ENCODE measurements at places on chromosomes 12 and 14. TPM values are rescaled to one million over a fixed set of nuclear protein-coding genes. Genes with fewer than 3 reads are reported as not detected.

The STON2 gene
- 54.0 TPM for total RNA-seq

DNA sequence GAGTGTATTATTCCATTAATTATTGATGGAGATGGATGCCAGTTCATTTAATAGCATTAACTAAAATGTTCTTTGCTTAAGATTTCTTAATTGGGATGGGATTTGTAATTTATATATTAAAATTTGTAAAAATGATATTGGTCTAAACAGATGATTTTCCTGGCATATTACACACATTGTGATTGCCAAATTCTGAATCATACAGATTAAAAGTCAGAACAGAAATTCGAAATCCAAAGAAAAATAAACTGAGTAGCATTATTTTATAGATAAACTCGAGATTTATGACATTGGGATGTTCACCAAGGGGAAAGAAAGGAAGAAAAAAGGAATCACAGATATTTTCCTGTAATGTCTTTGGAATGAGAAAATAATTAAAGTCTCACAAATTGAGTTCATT is 481.1 kb downstream of the CCER1 start:
- ATAC-seq: no peak

GRCh38 chr14:93306812-93307211 is 26.0 kb downstream of the BTBD7 start:
- ATAC-seq: no peak

DNA sequence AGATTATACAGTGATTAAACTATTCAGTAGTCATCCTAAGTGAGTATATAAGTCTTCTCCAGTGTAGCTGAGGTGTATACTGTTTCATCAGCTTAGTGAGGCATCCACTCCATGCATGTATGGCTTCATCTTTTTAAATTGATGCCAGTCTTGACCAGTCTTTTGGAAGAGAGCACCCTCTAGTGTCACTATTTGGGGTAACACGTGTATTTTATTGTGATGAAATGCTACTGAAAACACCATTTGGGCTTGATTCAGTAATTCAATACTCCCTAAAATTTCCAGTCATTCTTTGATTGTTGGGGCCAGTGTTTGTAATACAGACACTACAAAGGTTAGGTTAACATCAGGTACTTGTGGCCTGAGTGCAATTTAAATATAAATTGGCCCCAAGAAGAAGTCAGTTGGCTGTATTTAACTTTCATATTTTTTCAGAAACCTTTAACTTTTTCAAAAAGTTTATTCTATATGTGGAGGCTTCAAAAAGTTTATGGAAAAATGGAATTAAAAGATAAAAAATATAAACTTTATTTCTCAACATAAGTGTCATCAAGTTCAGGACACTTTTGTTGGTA is 35.3 kb downstream of the MIPOL1 start:
- ATAC-seq: peak; percentile 83

The TMTC1 gene
- 5.3 TPM for total RNA-seq

The KLRB1 gene
- 0.56 TPM for total RNA-seq

DNA sequence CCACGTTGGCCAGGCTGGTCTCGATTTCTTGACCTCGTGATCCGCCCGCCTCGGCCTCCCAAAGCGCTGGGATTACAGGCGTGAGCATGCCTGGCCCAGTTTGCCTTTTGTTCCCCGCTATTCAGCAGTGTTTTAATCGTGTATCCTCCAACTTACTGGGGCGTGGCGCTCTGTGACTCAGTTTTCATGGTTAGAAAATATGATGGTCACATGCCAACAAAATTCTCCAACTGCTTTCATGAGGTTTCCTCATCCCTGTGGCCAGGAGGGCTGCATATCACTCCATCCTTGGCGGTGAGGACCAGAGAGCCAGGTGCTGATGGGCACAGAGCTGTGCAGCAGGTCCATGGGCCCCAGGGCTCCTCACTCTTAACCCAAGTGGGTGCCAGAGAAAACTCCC is 33.0 kb upstream of the PRMT8 start:
- ATAC-seq: peak; percentile 76

- peak; percentile 81 for ATAC-seq
Measured at GRCh38 chr12:38919191-38919590, 13.8 kb upstream of the CPNE8 start.

The OTX2 gene
- total RNA-seq: not detected

DNA sequence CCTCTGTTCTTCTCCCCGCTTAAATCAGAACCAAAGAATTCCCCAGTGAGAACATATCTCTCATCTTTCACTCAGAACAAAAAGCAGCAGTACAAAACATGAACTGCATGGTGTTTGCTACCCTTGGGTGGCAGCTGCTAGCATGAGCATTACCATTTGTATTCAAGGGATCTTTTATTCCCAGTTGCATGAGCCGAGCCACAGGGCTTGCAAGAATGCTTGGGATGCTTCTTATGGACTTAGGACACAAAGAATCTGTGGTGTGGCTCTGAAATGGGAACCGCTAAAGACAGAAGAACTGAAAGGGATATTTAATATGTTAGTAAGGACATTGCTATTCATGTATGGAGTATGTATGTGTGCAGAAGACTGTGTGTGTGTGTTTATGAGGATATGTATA is 190.6 kb downstream of the TMX1 start:
- no peak for ATAC-seq

GRCh38 chr12:108342985-108343384 is 3.9 kb upstream of the CMKLR1 start:
- ATAC-seq: peak; percentile 35

The OTOGL gene
- 0.04 TPM for total RNA-seq

DNA sequence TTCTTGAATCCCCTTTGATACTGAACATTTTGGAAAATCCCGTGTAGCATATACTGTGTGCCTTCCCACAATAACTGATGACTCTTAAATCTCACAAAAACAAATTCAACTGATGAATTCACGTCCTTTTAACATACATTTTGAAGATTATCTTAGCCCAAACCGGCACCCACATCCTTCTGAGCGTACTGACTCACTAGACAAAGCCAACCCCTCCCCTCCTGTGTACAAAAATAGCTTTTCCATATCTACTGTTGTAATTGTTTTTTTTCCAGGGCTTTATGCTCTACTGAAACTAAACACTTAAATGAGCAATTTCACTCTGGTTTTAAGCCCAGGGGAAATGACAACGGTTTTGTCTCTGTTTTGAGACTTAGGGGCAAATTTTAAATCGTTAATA is 109.4 kb upstream of the ATF7IP start:
- no peak for ATAC-seq

GRCh38 chr12:51270951-51271518 is 820 bp upstream of the SMAGP start:
- peak; percentile 84 for ATAC-seq

DNA sequence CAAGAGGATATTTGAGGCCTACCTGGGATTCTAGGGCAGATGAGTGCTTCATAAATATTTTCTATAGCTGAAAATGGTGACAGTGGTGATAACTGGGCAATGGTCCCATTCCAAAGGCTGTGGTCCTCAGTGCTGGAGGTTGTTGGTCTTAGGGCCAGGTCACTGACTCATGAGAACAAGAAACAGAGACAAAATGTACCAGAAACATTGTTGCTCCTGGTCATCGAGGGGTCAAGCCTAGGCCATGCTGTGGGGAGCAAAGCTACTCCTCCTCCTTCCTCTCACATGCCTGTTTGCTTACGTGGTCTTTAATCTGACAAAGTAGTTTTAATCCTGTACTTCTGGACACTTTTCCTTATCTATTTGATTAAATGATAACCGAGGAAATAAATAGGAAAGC is 33.8 kb downstream of the ERG28 start:
- ATAC-seq: no peak

The KRT6C gene
- total RNA-seq: 2,886 TPM

DNA sequence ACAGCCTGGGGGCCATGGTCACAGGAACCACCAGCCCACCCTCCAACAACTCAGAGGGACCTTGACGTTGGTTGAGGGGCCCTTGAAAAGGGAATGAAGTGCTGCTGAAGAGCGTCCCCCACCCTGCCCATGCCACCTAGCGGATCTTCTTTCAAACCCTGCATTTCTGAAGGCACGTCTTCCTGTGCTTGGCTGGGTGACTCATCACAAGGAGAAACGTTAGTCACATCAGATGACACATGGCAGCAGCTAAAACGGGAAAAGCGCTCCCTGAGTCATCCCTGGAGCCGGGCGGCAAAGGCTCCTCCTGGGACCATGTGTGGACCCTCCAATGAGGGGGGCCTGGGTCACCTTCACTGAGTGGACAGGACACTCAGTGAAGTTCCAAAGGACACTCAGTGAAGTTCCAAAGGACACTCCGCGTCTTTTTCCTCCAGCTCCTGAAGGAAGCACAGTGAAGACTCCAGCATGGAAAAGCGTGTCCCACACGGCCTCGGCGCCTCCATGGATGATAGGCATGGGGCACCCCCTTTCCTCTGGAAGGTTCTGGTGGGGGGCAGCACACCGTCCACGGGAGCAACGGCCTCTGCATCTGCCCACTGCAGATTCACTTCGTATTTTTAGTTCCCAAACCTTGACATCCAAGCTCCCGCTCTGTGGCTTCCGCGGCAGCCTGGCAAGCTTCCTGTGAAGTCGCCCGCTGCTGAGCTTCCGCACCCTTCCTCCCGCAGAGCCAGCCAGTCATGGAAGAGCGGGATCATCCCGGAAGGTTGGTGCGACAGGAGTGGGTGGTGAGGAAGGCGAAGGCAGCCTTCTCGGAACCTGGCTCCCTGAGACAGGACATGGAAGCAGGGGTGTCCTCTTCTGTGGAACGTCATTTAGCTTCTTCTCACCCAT is 383.4 kb downstream of the VRK1 start:
- ATAC-seq: peak; percentile 78

DNA sequence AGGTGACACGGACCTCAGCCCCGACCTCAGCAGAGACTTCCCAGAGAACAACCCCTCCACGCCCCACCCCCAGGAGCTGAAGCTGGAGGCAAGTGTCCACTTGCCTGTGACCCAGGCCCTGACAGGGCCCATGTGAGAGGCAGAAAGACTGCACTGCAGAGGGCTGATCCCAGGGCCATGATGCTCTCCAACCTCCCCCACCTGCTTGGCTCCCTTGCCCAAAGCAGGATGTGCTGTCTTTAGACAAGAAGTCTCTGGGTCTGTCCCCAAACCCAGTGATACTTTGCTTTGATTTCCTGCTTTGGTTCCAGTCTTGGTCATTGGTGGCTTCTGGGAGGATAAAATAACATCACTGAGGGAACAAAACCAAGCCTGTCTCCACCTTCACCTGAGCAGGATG is 59.4 kb downstream of the BCL11B start:
- ATAC-seq: no peak

DNA sequence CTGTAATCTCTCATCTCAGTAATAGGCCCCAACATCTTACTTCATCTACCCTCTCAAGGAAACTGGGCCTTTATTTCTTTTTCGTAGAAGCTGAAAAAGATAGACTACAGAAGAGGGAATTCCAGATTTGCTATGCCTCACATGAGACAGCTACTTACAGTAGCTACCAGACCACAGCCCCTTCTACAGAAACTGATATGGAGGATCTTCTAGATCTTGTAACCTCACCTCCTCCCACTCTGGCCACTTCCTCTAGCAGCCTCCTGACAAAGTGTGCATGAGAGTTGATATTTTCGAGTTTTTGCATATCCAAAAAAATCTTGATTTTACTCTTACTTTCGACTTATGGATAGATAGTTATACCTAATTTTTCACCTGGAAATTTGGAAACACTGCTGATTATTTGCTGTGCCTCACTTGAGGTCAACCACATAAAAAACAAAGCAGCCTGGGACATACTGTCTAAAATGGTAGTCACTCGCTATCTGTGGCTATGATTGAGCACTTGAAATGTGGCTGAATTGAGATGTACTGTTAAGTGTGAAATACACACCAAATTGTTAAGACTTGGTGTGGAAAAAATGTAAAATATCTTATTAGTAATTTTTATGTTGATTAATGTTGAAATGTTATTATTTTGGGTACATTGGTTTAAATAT is 86.3 kb upstream of the NID2 start:
- ATAC-seq: no peak

The GPR135 gene
- total RNA-seq: 0.56 TPM

The MYO1H gene
- total RNA-seq: 1.0 TPM

The PRH2 gene
- not detected for total RNA-seq

- ATAC-seq: no peak
Measured at GRCh38 chr12:128316078-128316477, 49.1 kb downstream of the TMEM132C start.

- no peak for ATAC-seq
Measured at GRCh38 chr14:75905147-75905904, 76.5 kb downstream of the TGFB3 start.

The COPS7A gene
- total RNA-seq: 54.3 TPM

GRCh38 chr14:94329857-94330256 is 6.7 kb upstream of the SERPINA6 start:
- ATAC-seq: no peak

The AQP6 gene
- total RNA-seq: not detected

The UNC79 gene
- total RNA-seq: 0.04 TPM

GRCh38 chr12:52524241-52524897 is 4.2 kb upstream of the KRT5 start:
- ATAC-seq: peak; percentile 1
